ENCODE measurements at places on chromosomes 5 and 9.
A peak's percentile ranks its signal among the peaks of the same experiment; 100 is the strongest.

- DNase-seq: no peak
Measured at GRCh38 chr5:72994578-72994977, 38.7 kb downstream of the FCHO2 start.

GRCh38 chr5:82044010-82044409 lies 72.2 kb downstream of the ATG10 start:
- peak; percentile 22 for DNase-seq

DNA sequence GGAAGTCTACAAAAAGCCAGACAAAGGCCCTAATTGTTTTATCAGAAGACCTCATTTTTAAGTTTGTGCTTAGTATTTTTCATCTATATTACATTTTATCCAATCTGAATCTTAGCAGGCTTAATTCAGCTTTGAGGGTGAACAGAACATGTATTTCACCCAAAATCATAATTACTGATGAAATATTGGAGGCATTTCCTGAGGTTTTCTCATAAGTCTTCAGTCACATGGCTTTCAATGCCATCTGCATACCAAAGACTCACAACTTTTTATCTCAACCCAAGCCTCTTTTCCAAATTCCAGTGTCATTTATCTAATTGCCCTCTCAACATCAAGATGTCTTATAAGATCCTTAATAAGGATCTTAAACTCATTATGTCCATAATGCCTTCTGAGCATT lies 150.8 kb downstream of the TTC39B start:
- DNase-seq: no peak

DNA sequence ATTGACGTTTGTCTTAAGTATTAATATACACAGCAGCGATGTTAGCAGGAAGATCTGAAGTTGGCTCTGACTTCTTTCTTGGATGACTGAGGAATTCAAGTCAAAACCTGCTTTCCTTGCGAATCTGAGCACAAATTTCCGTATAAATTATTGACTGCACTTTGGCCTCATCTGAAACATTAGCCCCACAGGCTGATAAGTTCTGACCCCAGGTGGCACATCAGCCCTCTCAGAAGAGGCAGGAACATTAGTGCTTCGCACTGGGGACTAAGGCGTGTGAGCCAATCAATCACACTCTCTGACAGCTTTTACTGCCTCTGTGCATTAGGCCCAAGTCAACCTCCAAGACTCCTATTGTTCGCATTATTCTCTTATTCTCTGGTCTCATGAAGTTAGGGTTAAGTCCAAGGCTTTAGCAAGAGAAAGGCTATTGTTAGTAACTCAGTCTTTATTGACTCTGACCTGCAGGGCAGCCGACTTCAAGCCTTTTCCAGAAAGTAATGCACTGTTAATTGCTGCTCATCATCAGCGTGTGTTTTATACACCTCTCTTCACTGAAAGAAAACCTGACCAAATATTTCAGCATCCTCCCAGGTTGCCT lies 84.2 kb downstream of the ZNF608 start:
- DNase-seq: no peak

DNA sequence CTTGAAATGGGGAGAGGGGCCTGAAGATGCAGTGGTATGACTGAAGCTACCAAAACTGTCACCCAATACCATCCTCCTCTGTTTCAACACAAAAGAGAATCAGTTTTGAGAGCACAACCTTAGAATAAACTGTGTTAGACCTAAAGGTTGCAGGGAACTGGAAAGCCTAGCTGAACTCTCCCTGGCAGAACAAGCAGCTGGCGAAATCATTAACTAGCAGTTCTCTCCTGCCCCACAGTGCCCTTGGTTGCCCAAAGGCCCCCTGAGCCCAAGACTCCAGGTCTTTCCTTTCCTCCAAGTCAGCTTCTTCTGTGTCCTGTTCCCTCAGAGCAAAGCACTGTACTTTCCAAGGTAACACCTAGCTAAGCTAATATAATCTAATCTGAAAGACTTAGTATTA lies 135.4 kb upstream of the SLC30A5 start:
- DNase-seq: no peak

DNA sequence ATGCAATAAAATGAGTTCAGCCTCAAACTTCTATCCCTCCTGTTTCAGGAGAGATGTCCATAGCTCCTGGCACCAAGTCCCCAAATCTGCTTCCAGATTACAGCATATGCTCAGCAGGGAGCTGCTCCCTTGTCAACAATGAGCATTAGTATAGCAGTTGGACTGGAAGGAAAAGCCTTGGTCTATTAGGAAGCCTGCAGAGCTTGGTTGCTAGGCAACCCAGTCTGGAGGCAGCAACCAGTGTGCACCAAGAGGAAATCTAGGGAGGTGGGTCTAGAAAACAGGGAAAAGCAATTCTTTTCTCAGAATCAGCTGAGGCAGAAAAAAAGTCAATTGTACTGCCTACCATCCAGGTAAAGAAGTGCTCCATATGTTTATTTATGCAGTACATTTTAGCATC lies 229.5 kb upstream of the NMUR2 start:
- DNase-seq: peak; percentile 69

DNA sequence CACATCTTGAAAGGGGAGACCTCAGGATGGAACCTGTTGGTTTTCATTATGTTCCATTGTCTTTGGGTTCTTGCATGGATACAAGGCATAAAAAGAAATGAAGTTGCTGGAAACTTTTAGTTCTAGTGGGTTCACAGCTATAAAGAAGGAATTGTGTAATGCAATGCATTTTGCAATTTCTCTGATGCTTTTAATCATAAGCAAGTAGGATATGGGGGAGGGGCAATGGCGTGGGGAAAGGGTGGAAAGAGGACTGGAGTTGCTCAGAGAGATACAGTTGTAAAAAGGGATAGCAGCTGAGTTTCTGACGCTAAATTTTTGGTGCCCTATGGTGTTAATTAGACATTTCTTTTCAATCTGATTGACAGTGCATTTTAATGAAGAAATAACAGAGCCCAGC lies 88.6 kb upstream of the FANCC start:
- no peak for DNase-seq

GRCh38 chr9:136020206-136020605 lies 59.0 kb upstream of the UBAC1 start:
- no peak for DNase-seq

- no peak for DNase-seq
Measured at GRCh38 chr9:17480966-17481365, 97.9 kb upstream of the SH3GL2 start.

- peak; percentile 70 for DNase-seq
Measured at GRCh38 chr9:17462869-17463464, 115.9 kb upstream of the SH3GL2 start.

DNA sequence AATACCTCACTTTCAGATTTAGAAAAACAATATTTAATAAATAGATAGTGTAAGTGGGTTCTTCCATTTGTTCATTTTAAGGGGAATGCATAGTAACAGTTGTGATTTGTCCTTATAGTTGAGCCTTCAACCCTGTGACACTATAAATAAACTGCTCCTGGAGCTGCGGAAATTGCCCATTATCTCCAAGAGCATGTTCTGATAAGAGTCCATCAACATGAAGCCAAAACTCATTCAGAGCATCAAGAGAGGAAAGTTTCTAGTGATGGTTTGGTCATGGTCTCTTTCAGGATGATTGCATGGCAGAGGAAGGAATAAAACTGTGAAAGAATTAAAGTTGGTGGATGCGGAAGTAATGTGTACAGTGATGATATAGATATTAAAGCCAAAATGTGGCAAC lies 772.1 kb upstream of the DMAC1 start:
- no peak for DNase-seq

GRCh38 chr5:63164838-63165535 lies 586.4 kb downstream of the LRRC70 start:
- DNase-seq: no peak

DNA sequence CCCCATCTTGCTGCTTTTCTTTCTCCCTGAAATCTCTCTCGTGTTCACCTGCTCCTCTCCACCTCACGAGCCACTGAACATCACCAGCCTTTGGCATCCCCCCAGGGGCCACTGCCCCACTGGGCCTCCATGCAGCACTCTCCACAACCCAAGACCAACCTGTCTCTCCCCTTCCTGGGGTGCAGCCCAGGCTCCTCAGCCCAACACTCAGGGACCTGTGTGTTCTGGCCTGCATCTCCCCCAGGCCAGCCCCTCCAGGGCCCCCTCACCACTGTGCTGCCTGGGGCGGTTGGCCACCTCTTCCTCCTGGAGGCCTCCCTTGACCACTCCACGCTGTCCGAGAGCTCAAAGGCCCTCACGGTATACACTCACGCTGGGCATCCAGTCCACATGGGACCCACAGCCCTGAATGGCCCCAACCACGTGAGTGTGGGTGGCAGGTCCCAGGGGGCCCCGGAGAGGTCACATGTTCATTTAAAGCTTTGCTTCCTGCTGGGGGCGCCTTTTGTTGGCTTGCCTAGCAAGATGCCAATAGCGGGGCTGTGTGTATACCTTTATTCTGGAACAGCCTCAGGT lies 453 bp upstream of the DOK3 start:
- no peak for DNase-seq

DNA sequence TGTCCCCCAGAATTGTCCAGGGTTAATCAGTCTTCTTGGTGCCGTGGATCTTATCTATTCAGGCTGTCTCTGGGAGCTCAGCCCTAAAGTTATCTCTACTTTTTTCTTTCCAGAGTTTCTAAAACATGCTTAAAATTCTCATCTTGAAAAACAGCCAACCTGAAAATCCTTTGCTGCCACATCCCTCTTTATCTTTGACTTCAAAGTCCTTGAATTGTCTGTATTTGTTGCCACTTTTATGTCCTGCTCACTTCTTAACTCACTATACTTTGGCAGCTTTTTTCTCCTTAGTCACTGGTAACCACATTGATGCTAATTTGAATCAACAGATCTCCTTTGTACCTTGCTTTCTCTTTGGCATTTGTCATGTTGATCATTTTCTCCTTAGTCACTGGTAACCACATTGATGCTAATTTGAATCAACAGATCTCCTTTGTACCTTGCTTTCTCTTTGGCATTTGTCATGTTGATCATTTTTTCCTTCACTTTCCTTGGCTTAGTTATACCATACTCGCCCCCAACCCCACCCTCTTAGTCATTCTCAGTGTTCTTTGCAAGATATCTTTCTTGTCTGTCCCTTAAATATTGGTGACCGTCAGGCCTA lies 8.5 kb downstream of the DMXL1 start:
- no peak for DNase-seq

DNA sequence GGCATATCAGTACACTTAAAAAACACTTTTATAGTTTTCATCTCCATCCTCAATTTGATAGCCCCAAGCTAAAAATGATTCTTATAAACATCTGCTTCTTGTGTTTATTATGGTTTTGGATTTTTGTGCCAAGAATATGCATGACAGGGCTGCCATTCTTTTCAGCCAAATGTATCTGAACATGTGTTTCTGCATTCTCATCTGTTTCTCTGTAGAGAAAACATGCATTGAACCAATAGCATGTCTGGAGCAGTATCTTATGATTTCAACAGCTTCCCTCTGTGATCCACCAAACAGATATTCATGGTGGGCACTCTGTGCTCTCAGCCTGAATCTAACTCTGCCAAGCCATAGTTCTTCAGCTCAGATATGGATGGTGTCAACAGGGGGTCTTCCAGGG lies 99.3 kb upstream of the ERCC6L2 start:
- no peak for DNase-seq

DNA sequence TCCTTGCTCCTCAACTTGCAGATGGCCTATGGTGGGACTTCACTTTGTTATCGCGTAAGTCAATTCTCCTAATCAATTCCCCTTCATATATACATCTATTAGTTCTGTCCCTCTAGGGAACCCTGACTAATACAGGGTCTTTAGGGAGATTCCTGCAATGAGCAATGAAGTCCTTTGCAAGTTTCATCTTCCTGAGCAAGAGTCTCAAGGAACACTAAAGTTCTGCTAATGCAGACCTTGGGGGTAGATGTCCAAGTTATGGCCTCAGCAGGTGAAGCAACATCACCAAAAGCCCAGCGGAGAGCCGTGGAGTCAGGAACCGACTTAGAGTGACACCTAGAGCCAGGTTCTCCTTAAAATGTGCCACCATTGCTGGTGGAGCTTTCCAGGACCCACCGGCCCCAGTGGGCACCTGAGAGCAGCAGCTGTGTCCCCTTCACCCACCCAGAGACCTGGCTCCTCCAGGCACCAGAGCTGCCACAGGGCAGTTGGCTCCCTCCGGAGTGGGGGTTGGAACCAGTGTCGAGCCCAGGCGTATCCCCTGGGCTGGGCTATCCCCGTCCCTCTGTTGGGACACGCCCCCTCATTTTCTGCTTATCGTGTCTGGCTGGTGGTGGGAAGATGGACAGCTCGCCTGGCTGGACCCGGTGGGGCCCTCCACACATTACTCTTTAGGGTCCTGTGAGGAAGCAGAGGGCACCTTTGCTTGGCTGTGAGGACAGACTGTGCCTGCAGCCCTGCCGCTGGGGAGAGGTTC lies 10.9 kb upstream of the FCN1 start:
- DNase-seq: no peak

DNA sequence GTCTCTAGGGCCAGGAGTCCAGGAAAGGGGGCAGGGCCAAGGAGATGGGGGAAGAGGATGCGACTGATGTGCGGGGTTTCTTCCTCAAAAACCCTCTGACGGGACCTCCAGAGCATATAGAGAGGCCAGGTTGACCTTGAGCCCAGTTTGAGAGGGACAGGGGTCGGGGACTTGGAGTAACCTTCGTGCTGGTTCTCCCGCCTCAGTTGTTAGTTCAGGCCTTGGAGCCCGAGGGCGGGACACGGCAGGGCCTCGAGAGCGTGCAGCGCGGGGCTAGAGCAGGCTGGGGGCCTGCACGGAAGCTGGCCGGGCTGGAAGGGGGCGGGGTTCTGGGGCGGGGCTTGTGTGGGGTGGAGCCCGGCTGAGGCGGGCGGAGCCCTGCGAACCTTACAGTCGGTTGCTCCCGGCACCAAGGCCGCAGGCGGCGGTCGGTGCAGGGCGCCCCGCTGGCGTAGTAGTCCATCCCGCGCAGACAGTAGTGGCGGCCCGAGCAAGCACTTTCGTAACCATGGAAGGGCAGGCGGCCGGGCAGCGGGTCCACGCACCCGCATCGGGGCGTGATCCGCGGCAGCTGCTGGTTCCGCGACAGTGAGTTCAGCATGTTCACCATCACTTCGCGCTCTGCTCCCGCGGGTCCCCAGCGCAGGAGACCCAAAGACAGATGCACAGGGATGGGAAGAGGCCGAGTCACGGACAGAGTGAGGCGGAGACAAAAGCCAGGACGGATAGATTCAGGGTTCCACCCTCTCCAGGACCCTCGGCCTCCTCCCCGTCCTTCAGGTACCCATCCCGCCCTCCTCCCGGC lies 4.0 kb upstream of the MYORG start:
- peak; percentile 80 for DNase-seq

DNA sequence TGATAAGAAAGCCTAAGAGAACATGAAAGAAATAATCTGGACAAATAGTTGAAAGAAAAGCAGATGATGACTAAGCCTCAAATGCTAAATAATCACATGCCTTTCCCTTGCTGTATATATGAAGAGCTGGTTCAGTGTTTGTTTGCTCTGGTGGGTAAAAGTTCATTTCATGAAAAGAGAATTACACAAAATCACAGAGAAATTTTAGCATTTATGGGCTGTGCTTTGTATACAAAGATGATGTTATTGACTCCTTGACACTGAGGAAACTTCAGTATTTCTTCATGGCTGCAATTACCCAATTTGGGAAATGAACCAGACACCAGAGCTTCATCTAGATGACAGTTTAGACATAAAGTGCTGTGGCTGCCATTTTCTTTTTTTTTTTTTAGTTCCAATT lies 527.2 kb downstream of the NR2F1-AS1 start:
- DNase-seq: no peak

All from Ammon's horn (tissue), 1 donor.